Psoas muscle (tissue), 8 donors: ENCODE measurements at places on chromosomes 7 and 10. TPM values are rescaled to one million over a fixed set of nuclear protein-coding genes. Genes with fewer than 3 reads are reported as not detected.

DNA sequence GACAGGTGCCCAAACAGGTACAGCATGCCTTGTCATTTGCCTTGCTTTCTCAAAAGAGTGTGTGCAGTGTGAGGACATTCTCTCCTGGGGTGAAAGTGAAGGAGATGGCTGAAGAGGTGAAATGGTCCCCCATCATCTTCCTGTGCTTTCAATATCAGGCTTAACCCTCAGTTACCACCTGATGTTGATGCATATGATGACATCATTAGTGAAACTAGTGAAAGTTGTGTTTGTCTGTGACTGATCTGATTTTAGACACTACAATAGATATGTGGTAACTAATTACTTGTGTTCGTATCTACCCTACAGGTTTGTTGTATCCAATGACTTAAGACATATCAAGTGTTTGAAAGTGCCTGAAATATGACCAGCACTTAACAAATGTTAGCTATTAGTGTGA lies 24.4 kb upstream of the LRRC18 start:
- no peak for DNase-seq

- no peak for DNase-seq
Measured at GRCh38 chr7:119439192-119439591, 833.8 kb upstream of the KCND2 start.

DNA sequence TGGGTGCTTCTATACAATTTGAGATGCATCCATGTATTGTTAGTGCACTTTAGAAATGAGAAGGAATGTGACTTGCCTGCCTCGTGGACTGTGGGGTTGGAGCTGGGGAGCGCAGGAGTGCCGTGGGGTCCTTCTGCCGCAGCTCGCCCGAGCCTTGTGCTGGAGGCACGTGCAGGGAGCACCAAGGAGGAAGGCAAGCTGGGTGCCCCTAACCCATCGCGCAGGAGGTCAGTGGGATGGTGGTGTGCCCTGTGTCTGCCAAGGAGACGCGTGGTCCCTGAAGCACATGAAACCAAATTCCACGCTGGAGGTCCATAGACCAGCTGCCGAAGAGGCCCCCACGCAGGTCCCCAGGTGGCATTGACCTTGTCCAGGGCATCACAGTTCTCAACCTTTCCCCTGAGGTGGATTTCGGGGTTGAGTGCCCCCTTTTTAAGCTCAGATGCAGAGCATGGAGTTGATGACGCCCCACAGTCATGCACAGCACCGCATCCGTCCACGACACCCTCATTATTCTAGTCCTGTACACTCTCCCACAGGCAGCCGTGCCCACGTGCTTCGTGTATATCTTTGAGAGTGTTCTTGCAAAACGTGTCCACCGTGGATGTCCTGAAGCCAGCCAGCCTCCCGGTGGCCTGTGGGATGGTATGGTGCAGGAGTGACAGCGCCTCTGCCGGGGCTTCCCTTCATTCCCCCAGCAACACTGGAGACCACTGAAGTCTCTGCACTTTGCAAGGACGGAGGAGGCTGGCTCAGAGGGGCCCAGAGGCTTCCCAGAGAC lies 35.5 kb downstream of the FKBP6 start:
- DNase-seq, result no peak

GRCh38 chr10:8074881-8075280 lies 20.4 kb downstream of the GATA3 start:
- no peak for DNase-seq

GRCh38 chr10:576130-576465 lies 113.4 kb downstream of the DIP2C start:
- no peak for DNase-seq

GRCh38 chr10:71972746-71973695 lies 8.8 kb downstream of the CHST3 start:
- no peak for DNase-seq

Gene SLC39A12
- not detected for polyA plus RNA-seq

- DNase-seq, result no peak
Measured at GRCh38 chr10:35857860-35858259, 215.8 kb upstream of the FZD8 start.

Gene SLC12A9
- polyA plus RNA-seq, result 2.2 TPM

DNA sequence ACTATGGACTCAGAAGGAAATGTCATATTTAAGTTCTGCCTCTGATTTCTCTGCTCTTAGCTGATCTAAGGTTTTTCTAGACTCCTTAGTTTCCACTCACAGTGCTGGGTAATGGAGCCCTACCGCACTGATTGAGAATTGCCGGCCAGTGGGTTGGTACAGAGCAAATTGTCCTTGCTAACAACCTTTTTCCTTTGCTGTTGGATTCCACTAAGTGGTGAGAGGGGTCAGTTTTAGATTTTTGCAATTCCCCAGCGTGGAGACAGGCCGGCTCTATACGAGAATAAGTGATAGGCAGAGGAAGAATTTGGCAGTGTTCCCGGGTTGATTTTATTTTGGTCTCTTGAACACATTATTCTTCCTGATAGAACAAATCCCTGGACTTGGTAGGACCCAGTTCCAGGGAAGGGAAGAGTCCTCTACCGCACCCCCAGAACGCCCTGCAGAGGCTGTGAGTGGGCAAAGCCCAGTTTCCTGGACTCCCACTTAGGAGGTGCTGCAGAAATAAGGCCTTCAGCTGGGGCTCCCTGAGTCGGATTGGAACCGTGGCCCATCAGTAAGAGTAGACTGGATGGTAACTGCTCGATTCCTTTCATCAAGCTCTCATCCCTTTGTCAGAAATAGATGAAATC lies 3.0 kb upstream of the NRP1 start:
- DNase-seq, result no peak

- DNase-seq, result peak; percentile 64
Measured at GRCh38 chr10:100186253-100187212, 704 bp upstream of the ERLIN1 start.
